ENCODE measurements at places on chromosomes 11 and 22. TPM values are rescaled to one million over a fixed set of nuclear protein-coding genes. Genes with fewer than 3 reads are reported as not detected.

P2RX3 gene
- total RNA-seq: not detected

CCDC188 gene
- not detected for total RNA-seq

CHID1 gene
- 39.8 TPM for total RNA-seq

HSPB2 gene
- not detected for total RNA-seq

PRDM11 gene
- 1.4 TPM for total RNA-seq

MRGPRX3 gene
- not detected for total RNA-seq

ARFGAP3 gene
- total RNA-seq: 42.1 TPM

APOL5 gene
- not detected for total RNA-seq

PKDREJ gene
- total RNA-seq: not detected

RAG2 gene
- total RNA-seq: not detected

HEPHL1 gene
- not detected for total RNA-seq

TMEM86A gene
- total RNA-seq: 2.3 TPM

INPP5J gene
- not detected for total RNA-seq

POU2AF3 gene
- total RNA-seq: not detected

GALNT18 gene
- total RNA-seq: 0.88 TPM

DBX1 gene
- not detected for total RNA-seq

EIF3D gene
- 215 TPM for total RNA-seq

NRXN2 gene
- not detected for total RNA-seq

DEFB131B gene
- not detected for total RNA-seq

C11orf86 gene
- not detected for total RNA-seq

MMP27 gene
- not detected for total RNA-seq

CASP5 gene
- not detected for total RNA-seq

SMC1B gene
- 0.53 TPM for total RNA-seq

ART1 gene
- total RNA-seq: not detected

SAAL1 gene
- total RNA-seq: 17.4 TPM

ZNF215 gene
- 0.63 TPM for total RNA-seq

ARHGAP8 gene
- not detected for total RNA-seq

LRRC56 gene
- 2.8 TPM for total RNA-seq

IL18 gene
- total RNA-seq: not detected

OR8G1 gene
- not detected for total RNA-seq

SYCE3 gene
- not detected for total RNA-seq

PAMR1 gene
- total RNA-seq: not detected

SRPRA gene
- 108 TPM for total RNA-seq

UCP3 gene
- total RNA-seq: 2.0 TPM

SEC14L6 gene
- not detected for total RNA-seq

OR8G5 gene
- not detected for total RNA-seq

Data from activated naive CD4-positive, alpha-beta T cell treated with anti-CD3 and anti-CD28 coated beads, Interleukin-2, amount 10 ng/mL, durations not matched to agents 5 hours and 36 hours (primary cell).